ENCODE measurements at places on chromosomes 6 and 20.

DNA sequence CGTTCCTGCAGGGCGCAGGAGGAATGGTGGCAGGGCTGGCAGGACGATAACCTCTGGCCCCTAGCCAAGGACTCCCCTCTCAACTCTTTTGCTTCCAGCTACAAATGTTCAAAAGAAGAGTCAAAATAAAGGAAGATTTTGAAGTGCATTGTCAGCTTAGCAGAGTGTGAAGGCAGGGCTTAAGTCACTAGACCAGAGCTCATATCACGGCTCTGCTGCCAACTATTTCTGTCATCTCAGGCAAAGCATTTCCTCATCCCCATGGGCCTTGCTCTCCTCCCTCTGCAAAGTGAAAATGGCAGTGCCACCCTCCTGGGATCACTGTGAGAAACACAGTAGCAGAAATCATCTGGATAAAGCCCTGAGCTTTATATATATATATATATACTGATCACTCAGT lies 36.7 kb downstream of the CFAP61 start:
- no peak for DNase-seq

DNA sequence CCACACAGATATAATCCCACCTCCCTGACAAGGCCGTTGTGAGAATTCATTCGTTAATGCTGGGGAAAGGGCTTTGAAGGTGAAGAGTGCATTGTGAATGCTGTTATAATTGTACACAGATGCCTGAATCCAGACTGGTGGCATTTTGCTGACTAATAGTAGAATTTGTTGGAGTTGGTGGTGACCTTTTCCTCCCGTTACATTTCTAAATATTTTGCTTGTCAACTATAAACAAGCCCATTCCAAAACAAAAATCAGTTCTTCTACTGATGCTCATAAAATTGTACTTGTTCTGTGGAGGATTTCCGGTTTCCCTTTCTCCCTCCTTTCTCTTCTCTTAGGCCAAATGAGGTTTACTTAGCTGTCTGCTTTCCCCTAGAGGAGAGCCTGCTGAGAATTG lies 253.1 kb upstream of the SUPT3H start:
- no peak for DNase-seq

- DNase-seq: peak; percentile 50
Measured at GRCh38 chr6:85460921-85461797, 11.3 kb downstream of the NT5E start.

DNA sequence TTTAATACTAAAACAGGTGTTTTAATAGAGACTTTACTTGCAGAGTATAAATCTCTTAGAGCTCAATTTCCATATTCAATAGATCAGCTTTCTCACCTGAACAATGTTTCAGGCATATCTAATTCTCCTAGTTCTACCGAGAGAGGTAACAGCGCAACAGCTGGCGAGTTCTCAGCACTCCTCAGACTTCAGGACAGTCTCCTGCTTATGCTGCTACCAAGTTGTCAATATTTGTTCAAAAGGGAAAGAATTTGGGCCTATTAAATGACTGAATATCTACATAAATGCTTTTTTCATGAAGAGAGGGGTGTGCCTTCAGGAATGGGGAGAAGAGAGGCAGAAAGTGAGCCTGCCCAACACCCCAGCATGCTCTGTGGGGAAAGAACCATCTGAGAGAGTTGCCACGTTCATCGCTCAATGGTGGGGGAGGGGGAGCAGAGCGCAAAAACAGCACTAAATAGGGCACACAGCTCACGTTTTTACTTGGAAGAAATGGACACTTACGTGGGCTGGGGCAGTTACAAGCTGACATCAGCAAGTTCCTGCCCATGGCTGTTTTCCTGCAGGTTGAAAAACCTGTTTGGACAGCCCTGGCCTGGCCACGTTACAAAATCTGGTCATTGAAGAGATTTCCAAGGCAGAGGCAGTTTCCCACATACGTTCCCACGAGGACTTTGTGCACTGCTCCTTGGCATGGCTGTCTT lies 38.0 kb downstream of the EZR start:
- DNase-seq: no peak

GRCh38 chr6:158056355-158056754 lies 74.7 kb downstream of the SYNJ2 start:
- no peak for DNase-seq

- no peak for DNase-seq
Measured at GRCh38 chr6:127366282-127367022, 23.0 kb upstream of the ECHDC1 start.

DNA sequence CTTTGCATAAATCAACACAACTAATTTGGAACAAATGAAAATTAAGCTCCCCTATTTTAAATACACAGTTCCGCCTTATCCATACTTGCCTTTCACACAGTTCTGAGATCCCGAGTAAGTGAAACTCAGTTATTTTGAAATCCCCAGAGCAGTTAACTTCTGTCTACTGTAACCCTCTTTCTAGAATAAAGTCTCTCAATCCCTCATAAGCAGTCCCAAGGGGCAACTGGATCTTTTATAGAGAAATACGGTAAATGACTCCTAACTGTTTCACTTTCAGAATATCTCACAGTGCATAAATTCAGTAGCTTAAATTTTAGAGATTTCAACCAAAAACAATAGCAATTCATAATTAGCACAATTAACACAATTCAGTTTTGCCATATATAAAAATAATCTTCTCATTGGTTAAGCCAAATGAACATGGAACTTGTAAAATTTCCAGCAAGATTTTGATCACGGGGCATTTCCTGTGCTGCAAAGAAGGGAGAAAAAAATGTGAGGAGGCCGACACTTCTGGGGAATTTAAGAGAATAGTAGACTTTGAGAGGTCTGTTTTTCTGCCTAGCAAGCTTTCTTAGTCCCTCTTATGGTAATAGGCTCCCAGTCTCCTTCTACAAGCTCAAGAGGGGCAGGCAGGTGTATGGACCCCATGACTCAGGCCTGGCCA lies 78.3 kb downstream of the KIF6 start:
- no peak for DNase-seq

GRCh38 chr6:118135371-118135770 lies 228.3 kb downstream of the SLC35F1 start:
- no peak for DNase-seq

- no peak for DNase-seq
Measured at GRCh38 chr6:89508755-89509563, 76.0 kb downstream of the ANKRD6 start.

GRCh38 chr6:64502801-64503200 lies 867.2 kb downstream of the PHF3 start:
- no peak for DNase-seq

- no peak for DNase-seq
Measured at GRCh38 chr20:39429726-39430125, 467.6 kb downstream of the DHX35 start.

DNA sequence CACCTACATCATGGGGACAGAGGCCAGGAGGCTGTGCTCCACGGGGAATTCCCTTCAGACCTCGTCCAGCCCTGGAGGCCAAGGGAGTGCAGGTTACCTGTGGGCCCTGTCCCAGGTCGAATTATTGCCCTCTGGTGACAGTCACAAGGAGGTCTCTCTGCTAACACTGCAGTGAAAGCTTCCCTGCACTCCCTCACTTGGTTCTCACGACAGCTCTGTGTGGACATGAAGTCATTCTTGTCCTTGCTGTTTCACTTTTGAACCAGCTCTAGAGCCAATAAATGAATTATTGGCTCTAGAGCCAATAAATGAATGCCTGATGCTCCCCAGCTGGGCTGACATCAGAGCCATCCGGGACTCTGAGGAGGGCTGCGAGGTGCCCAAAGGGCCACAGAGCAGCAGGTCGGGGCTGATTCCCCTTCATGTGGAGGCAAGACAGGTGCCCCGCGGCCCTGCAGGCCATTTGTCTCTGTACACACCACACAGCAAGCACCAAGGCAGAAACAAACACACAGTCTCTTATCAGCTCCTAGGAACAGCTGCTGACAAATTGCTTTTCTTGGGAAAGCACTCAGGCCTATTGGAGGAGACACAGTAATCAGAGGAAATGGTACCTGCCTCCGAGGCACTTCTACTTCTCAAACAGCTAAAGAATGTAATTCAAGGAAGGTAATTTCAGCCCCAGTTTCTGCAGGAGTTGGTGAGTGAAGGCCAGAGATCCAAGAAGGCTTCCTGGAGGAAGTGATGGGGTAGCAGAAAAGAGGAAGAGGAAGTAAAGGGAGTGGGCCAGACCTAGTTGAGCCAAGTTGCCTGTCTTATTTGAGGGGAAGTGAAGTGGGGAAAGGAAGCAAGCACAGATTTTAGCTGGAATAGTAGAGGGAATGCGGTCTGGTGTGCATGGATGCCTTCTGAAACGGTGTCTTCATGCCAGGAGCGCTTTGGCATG lies 27.5 kb upstream of the TBXT start:
- no peak for DNase-seq

GRCh38 chr20:40774252-40774651 lies 85.2 kb upstream of the MAFB start:
- DNase-seq: no peak

DNA sequence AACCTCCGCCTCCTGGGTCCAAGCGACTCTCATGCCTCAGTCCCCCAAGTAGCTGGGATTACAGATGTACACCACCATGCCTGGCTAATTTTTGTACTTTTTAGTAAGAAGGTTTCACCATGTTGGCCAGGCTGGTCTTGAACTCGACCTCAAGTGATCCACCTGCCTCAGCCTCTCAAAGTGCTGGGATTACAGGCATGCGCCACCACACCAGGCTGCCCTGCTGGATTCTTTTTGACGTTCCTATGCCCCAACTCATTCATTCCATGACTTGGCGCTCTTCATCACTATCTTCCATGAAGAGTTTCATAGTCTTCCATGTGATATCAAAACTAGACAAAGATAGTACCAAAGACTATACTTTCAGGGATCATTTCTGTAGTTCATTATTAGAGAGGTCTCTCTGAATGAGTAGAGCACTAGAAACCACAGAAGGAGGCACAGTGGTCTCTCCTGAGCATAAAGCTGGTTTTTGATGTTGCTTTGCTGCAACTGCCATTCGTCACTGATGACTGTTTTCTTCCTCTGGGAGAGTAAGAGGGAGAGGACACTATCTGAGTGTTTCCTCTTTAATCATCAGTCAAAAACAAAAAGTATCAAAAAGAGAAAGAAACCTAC lies 23.5 kb downstream of the DNAAF9 start:
- peak; percentile 69 for DNase-seq

DNA sequence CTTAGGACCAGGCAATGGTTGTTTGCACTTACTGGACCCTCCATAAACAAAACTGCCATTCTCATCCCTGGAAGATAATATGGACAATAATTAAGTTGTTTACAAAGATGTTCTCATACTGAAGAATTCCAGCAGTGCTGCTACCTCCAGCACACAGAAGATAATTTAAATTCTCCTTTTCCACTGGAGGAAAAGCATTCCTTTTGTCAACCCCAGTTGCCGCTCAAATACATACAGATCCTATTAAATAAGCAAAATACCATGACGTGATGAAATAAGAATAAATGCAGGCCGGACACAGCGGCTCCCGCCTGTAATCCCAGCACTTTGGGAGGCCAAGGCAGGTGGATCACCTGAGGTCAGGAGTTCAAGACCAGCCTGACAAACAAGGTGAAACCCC lies 54.5 kb upstream of the IPCEF1 start:
- DNase-seq: no peak

GRCh38 chr6:54817236-54817635 lies 29.3 kb upstream of the FAM83B start:
- no peak for DNase-seq

DNA sequence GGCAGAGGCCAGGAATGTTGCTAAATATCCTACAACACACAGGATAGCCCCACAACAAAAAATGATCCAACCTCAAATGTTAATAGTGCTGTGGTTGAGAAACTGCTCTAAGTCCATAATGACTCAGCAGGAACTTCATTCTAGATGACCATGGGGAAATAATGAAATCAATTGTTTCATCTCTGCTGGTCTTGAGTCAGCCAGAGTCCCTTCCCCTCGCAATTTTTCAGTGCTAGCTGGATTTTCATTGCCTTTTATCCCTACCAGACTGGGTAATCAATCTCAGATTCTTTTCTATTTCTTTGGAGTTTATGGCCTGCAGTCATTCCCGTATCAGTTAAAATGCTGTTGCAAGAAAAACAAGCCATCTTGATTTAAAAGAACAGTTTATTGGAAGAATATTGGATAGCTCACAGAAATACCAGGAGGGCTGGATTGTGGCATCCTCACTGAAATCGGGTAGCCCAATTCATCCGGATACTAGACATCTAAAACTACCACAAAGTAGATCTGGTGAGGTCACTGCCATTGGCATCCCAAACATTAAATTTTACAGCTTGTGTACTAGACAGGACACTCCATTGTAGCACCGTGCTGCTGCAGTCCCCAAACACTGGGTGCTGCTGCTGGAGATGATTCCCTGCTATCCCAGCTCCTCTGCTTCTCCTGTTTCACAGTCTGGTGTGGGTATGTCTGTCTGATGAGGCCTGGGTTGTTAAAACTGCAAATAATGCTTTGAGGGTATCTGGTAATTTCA lies 30.3 kb upstream of the POPDC3 start:
- DNase-seq: no peak

DNA sequence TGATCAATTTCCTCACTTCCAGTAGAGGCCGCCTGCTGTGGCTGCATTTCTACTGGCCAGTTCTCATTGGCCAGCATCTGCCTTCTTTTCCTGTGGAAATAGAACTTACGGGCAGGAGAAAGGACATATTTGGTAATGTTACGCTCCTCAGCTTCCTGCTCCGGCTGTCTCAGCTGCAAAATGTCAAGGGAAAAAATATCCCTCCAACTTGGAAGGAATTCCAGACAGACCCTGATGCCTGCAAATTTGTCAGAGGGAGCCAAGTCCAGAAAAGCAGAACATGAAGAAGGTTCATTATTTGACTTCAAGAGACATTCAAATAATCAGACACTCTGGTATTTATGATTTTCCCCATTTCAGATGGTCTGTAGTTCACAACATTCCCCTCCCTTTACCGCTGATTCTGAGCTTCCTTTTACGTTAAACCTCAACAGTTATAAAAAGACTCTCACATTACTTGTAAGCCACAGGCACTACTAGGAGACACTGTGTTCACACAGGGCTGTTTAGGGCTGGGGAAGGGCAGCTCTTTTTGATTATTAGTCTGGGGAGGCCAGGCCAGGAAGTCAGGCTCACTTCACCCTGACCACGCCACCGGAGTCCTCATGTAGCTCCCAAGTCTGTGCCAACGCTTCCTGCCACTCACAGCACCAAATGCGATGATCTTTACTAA lies 179.6 kb upstream of the CCN2 start:
- no peak for DNase-seq

- DNase-seq: no peak
Measured at GRCh38 chr6:56984361-56984760, 29.5 kb downstream of the BEND6 start.

DNA sequence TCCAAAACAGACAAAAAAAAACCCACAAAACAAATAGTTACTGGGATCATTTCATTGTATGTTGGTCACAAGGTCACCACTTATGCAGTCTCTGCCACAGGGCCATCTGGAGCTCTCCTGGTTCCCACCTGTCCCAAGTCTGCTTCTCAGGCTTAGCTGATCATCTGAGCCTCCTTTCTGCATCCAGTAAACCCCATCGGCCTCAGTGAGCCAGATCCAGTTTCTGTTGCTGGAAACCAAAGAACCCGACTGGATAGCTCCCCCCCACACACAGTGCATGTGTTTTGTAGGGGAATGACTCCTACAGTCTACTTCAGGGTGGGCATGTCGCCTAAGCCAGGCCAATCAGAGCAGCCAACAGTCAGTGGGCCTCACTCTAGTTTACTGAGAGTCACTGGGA lies 233.3 kb downstream of the PREX1 start:
- no peak for DNase-seq
